ENCODE measurements at places on chromosomes 16 and 17. TPM values are rescaled to one million over a fixed set of nuclear protein-coding genes. Genes with fewer than 3 reads are reported as not detected.

TMEM235 gene
- 1.8 TPM for total RNA-seq

MT2A gene
- 7.8 TPM for total RNA-seq

KRTAP17-1 gene
- total RNA-seq, result 0.09 TPM

TMEM238L gene
- not detected for total RNA-seq

C17orf78 gene
- total RNA-seq, result not detected

MYH13 gene
- under 0.01 TPM for total RNA-seq

MXRA7 gene
- 24.6 TPM for total RNA-seq

CNTNAP1 gene
- total RNA-seq, result 0.76 TPM

POLR3K gene
- total RNA-seq, result 8.6 TPM

TPSAB1 gene
- total RNA-seq, result 4.3 TPM

DNA sequence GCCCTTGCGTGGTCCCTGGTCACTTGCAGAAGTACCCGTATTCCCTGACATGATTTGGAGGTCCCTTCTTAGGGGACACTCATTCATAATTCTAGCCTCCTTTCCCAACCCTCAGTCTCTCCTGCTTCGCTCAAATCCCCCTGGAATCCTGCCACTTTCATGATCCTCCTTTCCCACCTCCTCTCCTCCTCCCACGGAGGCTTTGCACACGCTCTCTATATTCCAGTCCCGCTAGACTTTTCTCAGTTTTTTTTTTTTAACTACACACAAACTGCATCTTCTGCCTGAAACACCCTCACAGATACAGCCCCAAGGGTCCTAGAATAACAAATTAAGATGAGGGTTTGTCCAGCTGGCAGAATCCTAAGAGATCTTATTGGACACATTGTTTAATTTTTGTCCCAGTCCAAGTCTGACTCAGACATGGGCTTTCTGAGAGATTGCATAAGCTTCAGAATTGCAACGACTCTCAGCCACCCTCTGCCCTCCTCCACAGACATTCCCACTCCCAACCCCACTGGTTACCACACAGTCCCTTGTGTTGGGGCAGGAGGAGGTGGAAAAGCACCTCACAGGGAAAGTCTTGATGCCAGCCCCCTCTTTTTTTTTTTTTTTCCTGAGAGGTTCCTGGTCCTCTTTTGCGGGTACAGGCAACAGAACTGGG lies 739.5 kb upstream of the EEF2KMT start:
- DNase-seq, result no peak

- no peak for DNase-seq
Observed at GRCh38 chr17:39965017-39965699, 2.4 kb downstream of the GSDMA start.

DNA sequence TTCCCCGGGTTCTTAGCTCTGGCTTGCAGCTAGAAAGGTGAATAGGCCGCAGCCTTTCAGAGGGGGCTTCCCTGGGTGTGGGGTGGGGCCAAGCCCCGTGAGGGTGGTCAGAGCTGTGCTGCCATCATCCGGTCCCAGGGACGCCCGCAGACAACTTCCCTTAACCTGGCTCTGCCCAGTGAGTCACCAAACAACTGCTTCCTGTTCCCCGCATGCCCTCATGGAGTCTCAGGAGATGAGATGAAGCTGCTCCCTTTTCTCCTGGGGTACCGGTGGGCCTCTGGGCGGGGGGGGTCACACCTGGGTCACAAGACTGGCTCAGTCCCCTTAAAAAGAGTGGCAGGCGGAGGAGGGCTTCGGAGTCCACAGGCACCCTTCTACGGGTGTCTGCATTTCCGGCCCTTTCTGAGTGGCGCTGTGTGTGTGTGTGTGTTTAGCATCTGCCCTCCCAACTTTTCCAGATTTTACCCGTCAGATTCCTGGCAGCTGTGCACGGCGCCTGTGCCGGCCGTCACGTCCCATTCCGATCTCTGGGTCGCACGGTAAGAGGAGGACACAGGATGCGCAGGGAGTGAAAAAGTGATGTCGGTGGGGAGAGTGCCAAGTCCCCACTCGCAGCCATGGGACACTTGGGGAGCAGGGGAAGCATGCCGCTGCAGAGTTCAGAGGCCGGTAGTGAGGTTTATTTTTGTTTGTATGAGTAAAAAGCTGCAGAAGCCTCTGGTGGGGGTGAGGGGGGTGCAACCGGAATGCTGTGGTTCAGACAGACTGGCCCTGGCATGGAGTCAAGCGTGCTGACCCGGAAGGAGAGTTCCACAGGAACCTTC lies 16.8 kb downstream of the HIC1 start:
- DNase-seq, result no peak

DNA sequence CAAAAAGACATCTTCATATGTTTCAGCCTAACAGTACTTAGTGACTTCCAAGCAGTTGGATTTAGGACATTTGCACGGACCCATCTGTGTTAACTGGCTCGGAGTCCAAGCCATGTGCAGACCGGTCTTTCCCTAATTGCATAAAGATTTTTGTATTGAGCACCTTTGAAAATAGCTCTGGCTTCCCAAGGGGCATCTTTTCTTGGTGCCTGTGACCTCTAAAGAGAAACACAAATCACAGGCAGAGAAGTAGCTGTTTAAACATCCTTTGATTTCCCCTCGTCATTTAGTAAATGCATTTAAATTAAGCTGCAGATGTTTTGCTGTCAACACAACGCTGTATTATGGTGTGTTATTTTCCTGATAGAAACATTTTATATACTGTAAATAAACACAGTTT lies 288.2 kb upstream of the SALL1 start:
- DNase-seq, result no peak

DNA sequence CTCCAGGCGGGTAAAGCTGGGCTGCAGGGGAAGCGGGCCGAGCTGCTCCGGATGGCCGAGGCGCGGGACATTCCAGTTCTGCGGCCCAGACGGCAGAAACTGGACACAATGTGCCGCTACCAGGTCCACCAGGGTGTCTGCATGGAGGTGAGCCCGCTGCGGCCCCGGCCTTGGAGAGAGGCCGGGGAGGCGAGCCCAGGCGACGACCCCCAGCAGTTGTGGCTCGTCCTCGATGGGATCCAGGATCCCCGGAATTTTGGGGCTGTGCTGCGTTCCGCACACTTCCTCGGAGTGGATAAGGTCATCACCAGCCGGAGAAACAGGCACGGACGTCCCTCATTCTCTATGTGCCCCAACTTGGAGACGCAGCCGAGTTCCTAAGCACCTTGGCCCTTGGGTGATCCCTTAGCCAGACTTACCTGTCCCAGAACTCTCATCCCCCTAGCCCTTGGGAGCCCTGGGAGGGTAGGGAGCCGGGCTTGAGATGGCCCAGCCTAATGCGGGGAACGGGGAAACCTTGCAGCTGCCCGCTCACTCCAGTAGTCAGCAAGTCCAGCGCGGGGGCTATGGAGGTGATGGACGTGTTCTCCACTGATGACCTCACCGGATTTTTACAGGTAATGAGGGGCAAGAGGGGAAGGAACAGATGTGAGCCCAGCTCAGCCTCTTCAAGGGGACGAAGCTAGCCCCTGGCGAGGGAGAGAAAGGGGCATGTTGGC lies 806 bp downstream of the MRM1 start:
- no peak for DNase-seq

- no peak for DNase-seq
Observed at GRCh38 chr17:50101346-50102163, 6.4 kb downstream of the PDK2 start.

DNA sequence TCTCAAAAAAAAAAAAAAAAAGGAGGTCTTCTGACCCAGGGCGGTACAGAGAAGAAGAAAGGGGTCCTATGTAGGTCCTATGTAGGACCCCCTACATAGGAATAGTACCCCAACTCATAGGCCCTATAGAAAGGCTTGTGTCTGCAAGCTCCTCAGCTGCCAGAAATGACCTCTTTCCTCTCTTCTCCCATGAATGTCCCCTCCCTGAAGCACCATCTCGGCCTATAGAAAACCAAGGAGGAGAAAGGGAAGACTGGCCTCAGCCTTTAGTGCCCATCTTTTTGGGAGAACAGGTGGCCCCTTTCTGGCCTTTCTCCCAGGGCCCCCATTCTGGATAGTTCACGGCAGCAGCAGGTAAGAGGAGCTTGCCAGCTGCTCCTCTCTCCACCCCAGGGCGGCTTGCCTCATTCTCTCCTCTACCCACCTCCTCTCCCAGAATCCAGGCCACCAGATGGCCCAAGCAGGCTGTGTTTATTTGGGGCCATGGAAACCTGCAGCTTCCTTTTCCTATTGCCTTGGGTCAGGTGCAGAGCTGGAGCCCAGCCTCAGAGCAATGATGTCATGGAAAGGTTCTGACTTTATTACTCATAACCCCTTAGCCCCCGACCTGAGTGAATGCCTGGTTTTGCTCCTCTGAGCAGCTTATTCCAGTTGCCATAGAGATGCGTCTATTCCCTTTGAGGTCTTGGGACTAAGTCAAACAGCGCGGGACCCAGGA lies 1.6 kb upstream of the MRPL58 start:
- no peak for DNase-seq

- no peak for DNase-seq
Observed at GRCh38 chr17:4467287-4467686, 31.4 kb upstream of the SPNS2 start.

DNA sequence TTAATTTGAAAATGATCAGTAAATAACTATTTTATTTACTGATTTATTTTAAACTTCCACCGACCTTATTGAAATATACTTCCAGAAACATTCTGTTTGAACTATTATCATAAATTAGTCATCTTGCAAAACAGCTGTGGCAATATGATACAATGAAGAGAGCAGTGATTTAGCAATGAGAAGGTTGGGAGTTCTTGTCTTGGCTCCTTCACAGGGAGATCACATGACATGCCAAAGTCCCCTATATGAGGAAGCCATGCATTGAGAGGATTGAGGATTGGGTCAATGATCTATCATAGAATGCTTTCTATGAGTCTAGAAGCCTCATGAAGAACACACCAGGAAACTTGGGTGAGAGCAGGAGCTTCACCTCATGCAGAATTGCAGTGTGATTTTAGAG lies 222.7 kb downstream of the LGALS9B start:
- DNase-seq, result no peak

GRCh38 chr16:47877166-47877565 lies 278.6 kb downstream of the ABCC12 start:
- DNase-seq, result no peak

DNA sequence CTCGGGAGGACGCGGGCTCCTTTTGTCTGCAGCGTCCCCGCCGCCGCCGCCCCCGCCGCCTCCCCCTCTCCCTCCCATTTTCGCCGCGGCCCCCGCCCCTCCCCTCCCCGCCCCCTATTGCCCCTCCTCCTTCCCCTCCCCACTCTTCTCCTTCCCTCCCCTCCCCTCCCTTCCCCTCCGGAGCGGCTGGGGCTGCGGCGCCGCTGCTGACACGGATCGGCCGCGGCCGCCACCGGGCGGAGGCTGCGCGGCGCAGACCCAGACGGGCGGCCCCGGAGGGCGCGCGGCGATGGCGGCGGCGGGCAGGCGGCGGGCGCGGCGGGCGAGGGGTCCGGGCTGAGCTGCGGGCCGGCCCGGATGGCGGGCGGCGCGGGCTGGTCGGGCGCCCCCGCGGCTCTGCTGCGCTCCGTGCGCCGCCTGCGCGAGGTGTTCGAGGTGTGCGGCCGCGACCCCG lies at the start of gene RAB11FIP4:
Gene RAB11FIP4, plus strand, starts transcription at position 180 of the 454 bp plus-strand sequence. Its CDS starts 178 bp downstream, at position 358.
- DNase-seq, result no peak

GRCh38 chr17:18977021-18977420 lies 25.1 kb downstream of the SLC5A10 start:
- no peak for DNase-seq

GRCh38 chr16:89312194-89312593 lies 94.7 kb downstream of the ZNF778 start:
- DNase-seq, result no peak

DNA sequence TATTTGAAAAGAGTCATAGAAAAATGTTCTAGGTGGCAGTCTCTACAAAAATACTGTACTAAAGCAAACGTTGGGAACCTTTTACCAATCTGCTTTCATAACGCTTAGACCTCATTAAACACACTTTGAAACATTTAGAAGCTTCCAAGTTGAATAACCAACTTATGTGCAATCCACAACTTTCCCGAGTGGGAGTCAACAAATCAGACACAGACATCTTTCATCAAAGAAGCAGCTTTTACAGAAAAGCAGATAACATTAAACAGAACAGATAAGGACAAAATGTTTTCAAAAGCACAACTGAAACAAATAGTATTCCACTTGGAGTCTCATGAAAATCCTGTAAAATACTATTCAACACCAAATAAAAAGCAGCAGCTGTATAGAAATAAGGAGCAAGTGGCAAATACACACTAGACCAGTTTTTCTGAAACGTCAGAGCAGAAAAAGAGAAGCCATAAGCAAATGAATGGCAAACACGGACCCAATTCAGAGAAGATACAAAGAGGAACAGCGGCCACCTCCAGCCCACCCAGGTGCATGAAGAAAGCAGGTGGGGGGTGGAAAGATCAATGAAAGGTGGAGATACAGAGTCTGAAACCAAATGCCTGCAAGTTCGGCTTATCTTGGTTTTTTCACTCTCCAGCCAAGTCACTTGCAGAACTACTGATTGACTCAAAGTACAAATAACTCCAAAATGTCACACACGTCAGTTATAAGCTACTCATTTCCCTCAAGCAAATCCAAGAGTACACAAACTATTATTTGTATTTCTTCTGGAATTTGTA lies 18.4 kb upstream of the FBF1 start:
- no peak for DNase-seq

GRCh38 chr16:85077039-85077438 lies 35.2 kb downstream of the CIBAR2 start:
- DNase-seq, result no peak

- no peak for DNase-seq
Observed at GRCh38 chr16:76535-77272, 1.3 kb upstream of the MPG start.

DNA sequence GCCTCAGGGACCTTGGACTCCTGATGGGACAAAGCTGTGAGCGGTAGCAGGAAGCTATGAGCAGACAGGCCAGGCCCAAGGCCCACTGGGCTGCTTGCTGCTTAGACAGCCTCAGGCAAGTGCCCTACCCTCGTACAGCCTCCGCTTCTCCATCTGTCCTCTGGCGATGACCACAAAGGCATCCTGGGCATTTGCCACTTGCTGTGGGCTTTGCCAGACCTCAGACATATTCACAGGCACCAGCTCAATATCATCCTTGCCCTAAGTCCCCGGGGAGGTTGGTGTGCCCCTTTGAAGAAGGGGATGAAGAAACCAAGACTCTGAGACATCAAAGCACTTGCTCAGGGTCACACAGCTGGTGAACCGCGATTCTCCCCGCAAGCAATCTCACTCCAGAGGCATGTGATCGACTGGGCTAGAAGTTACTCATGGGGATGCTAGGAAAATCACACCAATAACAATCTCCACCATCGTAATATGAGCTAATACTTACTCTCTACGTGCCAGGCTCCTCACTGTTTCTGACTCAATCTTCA lies 21.7 kb downstream of the PPL start:
- DNase-seq, result no peak
